T-helper 17 cell (primary cell): ENCODE measurements at places on chromosomes 11 and 22.

GRCh38 chr11:116970485-116971292, 127.5 kb downstream of the SIK3 start:
- DNase-seq: no peak

DNA sequence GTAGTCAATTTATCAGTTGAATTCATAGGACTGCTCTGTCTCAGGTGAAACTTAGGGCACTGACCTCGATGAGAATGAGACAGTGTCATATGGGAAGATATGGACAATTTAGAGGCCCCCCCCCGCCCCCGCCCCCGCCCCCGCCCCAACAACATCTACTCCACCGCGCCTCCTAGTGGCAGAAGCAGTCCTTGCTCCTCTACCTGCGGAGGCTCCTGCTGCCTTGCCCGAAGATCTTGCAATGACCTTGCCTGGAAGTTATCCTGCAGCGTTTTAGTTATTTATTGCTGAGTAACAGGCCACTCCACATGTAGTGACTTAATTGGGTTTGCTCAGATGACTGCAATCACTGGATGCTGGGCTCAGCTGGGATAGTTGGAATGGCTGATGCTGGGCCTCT, 15.2 kb downstream of the SERPINH1 start:
- DNase-seq: peak; percentile 54

GRCh38 chr11:131656179-131656838, 285.9 kb downstream of the NTM start:
- no peak for DNase-seq

- DNase-seq: no peak
Observed at GRCh38 chr11:35907648-35908431, 36.0 kb upstream of the LDLRAD3 start.

DNA sequence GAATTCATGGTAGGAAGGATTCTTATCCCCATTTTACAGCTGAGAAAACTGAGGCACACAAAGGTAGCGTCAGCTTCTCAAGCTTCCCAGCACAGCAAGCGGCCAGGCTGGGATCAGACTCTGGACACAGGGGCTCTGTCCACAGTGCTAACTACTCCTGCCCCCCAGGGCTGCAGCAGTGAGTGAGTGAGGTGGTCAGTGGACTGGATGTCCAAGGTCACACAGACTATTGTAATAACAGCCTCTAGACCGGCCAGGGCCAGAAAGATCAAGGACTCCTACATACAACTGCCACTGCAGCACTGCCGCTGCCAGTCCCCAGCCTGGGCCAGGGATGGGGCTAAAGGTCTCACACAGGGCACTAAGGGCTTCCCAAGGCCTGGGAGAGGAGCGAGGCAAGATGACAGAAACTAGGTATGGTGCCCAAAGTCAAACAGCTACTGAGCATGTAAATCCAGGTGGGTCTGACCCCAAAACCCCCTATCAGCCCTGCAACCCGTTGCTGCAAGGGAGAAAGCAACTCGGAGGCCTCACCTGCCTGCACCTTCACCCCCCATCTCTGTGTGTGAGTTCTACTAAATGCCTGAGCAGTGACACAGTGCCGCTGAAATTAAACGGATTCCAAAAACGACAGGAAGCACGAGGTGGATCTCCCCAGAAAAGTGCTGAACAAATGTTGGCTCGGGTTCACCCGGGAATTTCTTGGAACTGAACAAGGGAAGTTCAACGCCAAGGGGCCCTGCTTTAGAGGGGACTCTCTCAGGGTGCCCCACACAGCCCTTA, 161.8 kb upstream of the GRK3 start:
- no peak for DNase-seq

- DNase-seq: no peak
Observed at GRCh38 chr11:18379201-18379600, 15.2 kb upstream of the LDHA start.

- DNase-seq: no peak
Observed at GRCh38 chr22:47963660-47964059, 1201.2 kb downstream of the TBC1D22A start.

- DNase-seq: no peak
Observed at GRCh38 chr11:74634537-74634936, 42.2 kb downstream of the POLD3 start.
